Fibroblast of the aortic adventitia (primary cell): ENCODE measurements at places on chromosomes 5 and 9.

GRCh38 chr9:2758162-2758897 is 41.0 kb downstream of the KCNV2 start:
- DNase-seq, result peak; percentile 76

GRCh38 chr5:131193106-131193505 is 22.4 kb downstream of the LYRM7 start:
- DNase-seq, result peak; percentile 89

DNA sequence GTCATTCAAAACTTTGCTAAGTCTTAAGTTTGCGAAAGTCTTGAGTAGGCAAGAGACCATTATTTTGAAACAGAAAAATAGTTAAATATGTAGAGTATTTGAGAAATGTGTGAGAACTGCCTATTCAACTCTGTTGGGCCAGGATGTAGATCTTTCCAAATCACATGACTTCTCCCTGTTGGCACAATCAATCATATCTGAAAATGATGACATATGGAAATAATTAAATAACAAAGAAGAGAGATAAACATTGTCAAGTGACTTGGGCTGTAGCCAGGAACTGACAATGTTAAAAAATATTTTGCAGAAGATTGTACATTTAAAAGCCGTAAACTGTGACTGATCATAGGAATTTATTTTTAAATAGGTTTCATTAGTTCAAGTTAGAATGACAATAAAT is 104.6 kb upstream of the IL6ST start:
- DNase-seq, result peak; percentile 97

DNA sequence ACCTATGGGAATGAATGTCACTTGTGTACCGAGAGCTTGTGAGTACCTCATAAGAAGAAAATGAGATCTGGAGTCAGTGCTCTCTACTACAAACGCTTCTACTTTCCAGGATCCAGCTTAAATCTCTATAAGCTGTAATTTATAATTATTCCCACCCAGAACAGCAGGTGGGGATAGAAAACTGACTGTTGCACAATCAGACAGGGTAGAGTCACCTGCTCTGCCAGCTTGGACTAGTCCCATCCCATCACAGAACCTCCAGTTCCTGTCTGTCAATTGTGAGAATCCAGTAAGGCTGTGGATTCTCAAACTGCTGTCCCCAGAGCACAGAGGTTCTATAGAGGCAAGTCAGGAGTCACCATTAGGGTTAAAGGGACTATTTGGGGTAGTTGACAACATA is 2.0 kb downstream of the SPINK7 start:
- no peak for DNase-seq

- no peak for DNase-seq
Measured at GRCh38 chr5:16803831-16804230, 132.3 kb downstream of the MYO10 start.

DNA sequence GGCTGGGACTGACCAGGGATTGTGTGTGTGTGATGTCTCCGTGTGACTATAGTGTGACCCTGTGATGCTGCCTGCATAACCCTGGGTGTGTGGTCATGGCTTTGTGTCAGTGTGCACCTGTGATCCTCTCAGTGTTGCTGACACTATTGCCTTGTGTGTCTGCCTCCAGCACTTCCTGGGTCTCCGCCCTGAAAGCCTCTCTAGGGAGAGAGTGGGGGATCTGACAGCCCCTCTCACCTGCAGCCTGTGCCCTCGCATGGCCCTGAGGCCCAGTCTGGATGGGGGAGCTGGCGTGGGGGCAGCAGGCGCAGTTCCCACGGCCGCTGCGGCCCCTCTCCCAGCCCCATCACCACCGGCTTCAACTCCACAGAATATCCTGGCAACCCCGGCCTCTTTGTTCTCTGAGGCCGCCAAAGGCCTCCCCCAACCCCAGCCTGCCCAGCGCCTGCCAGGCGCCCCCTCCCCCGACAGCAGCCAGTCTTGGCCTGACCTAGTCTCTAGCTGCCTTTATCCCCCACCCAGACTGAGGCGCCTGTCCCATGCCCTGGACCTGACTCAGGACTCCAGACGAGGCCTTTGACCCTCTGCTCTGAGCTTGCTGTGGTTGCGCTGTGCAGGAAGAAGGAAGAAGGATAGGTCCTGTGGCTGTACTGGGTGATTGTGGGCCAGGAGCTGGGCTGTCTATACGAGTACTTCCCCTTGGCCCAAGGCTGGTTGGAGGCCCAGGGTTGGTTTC is 38.7 kb downstream of the CXXC5 start:
- DNase-seq, result no peak

- DNase-seq, result peak; percentile 32
Measured at GRCh38 chr5:15850939-15851341, 328.7 kb downstream of the MARCHF11 start.

DNA sequence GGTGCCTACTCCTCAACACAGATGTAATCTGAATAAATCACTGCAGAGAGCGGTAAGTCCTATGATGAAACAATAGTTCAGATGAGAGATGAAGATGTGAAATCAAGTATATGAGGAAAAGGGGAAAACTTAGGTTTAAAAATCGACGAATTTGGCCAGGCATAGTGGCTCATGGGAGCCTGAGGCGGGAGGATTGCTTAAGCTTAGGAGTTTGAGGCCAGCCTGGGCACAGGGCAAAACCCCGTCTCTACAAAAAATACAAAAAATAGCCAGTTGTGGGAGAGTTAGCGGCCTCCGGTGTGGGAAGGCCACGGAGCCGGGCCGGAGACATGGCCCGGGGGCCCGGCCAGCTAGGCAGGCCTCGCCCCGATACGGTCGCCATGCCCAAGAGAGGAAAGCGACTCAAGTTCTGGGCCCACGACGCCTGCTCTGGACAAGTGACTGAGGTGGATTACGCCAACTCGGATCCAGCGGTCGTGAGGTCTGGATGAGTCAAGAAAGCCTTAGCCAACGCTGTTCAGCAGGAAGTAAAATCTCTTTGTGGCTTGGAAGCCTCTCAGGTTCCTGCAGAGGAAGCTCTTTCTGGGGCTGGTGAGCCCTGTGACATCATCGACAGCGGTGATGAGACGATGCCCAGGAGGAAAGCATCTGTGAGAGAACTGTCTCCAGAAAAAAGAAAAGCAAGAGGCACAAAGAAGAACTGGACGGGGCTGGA is 62.8 kb upstream of the SUB1 start:
- peak; percentile 72 for DNase-seq

DNA sequence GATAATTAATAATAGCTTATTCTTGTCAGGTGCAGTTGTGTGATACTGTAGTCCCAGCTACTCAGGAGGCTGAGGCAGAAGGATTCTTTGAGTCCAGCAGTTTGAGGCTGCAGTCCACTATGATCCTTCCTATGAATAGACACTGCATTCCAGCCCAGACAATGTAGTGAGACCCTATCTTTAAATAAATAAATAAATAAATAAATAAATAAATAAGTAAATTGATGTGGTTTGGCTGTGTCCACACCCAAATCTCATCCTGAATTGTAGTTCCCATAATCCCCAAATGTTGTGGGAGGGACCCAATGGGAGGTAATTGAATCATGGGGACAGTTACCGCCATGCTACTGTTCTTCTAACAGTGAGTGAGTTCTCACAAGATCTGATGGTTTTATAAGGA is 5.6 kb upstream of the ELL2 start:
- DNase-seq, result no peak

DNA sequence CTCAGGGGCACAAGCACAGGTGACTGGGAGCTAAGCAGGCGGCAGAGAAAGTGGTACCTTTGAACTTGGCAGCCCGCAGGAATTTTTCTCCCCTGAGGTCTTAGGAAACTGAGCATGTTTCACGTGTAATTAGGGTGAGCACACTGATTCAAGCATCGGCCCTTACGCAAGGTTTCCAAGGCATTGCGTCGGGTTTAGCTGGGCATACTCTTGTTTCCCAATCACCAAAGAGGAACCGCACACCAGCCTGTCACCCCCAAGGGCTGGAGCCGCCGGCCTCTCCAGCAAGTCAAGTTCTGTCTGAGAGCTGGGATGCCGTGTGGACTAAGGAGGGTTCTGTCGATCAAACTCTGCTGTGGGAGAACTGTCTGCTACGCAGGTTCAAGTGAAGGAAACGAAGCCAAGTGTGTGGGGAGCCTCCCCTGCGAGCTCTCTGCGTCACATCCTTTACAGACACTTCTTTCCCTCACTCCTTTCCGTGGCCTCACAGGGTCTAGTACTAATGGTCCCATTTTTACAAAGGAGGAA is 53.0 kb downstream of the ERGIC1 start:
- DNase-seq, result peak; percentile 88
